ENCODE measurements at places on chromosomes 11 and 22. TPM values are rescaled to one million over a fixed set of nuclear protein-coding genes. Genes with fewer than 3 reads are reported as not detected.

- DNase-seq: no peak
These were observed 21.1 kb upstream of the RDX start for GRCh38 chr11:110317516-110317932.

The CAPRIN1 gene
- 288 TPM for total RNA-seq

The SNX15 gene
- total RNA-seq: 9.4 TPM

The GUCY1A2 gene
- total RNA-seq: 58.5 TPM

- peak; percentile 31 for DNase-seq
These were observed 52.2 kb downstream of the NUP98 start for GRCh38 chr11:3745161-3745560.

- DNase-seq: no peak
These were observed 116.4 kb downstream of the BLID start for GRCh38 chr11:121999651-122000050.

GRCh38 chr22:19291218-19291579 is 320 bp downstream of the CLTCL1 start:
- no peak for DNase-seq

GRCh38 chr11:106193956-106194355 is 116.5 kb downstream of the AASDHPPT start:
- DNase-seq: no peak

DNA sequence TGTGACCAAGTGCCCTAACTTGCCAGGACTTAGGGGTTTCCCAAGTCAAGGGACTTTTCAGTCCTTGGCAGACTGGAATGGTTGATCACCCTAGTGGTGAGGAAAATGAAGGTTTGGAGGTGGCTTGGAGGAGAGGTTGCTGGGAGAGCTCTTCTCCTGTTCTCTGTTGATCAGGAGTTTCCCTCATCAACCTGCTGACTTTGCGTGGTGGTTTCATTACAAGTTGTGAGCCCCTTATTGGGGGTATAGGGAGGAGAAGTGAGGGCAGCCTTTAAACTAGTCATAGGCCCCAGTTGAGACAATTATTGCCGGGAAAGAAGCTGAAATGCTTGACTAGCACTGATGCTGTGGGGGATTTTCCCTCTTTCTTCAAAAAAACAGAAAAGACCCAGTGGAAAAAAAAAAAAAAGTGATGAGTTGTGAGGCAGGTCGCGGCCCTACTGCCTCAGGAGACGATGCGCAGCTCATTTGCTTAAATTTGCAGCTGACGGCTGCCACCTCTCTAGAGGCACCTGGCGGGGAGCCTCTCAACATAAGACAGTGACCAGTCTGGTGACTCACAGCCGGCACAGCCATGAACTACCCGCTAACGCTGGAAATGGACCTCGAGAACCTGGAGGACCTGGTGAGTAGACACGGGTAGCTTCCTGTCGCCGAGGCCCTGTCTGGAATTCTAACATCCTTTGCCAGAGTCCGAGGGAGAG is at the start of gene CXCR5:
Gene CXCR5 (plus strand): TSS at position 525 of the 704 bp plus-strand sequence. CDS start 50 bp downstream, at position 575.
- no peak for DNase-seq

The LARGE2 gene
- total RNA-seq: 1.3 TPM

DNA sequence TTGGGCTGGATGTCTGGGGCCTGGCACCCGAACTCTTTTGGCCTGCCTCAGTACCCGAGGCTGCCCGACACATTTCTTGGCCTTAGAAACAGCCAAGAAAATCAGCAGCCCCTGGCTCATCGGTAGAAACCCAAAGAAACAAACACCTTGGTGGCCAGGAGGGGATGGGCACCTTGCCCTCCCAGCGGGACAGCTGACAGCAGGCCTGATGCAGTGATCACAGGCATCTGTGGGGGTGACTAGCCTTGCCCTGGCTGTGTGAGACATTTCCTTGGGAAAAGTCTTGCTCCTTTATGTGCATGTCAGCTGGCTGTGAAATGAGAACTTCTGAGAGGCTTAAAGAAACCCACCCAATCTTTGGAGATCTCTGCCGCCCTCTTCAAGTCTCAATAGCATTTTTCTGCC is 60.9 kb downstream of the SMIM38 start:
- no peak for DNase-seq

The LYVE1 gene
- total RNA-seq: 141 TPM

DNA sequence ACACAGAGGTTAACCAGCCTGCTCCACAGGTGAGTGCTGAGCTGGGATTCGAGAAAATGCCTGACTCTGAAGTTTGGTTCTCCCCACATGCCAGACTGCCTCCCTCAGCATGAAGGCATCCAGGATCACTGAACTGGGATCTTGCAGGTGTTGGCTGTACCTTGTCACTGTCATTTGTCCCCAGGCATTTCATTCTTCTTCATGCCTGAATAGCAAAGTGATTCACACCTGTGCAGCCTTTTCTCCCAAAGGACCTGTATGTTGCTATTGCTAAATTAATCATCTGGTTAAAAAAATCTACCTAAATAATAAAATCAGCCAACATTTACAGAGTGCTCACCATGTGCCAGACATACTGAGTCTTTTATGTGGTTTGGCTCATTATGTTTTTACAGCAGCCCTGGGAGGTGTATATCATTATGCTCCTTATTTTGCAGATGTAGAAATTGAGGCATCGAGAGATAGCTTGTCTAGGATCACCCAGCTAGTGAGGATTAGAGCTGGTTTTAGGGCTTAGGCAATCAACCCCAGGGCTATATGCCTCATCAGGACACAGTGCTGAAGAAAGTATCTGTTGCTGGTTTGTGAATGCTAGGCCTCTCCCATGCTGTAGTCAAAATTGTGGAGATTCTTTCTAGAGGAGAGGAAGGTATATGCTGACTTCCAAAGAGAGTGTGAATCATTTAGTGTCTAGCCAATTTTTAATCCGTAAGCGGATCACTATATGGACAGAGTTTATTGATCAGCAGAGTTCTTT is 204.4 kb downstream of the HIPK3 start:
- DNase-seq: no peak

DNA sequence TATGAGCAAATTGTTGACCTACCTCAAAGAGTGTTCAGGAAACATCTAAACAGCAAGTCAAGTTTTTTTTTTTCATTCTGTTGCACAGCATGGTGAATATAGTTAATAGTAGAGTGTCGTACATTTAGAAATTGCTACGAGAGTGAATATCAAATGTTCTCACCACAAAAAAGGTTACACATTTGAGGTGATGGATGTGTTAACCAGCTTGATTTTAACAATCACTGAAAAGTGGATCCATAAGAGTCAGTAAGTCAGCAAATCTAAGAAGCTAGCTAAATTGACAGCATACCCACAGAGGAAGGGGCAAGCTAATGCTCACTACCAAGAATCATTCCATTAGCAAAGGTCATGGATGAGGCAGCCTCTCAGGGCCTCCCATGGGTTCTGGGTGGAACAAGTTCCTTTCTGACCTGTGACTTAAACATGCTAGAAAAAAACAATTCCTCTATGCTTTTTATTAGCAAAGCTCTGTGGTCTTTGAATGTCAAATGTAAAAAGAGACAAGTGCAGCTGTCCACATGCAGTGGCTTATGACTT is 235.4 kb upstream of the CCDC179 start:
- no peak for DNase-seq

DNA sequence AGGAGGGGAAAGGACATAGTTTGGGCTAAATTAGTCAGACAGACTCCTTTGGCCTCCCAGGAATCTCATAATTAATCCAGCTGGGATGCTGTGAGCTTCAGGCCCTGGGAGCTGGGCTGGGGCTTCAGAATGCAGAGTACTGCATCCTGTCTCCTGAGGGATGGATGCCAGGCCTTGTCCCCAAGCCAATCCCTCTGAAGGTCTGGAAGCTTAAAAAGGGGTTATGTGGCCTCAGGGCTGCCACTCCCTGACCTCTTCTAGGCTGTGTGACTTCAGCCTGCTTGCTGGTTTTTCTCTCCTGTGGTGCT is 6.9 kb upstream of the LRRC32 start:
- DNase-seq: no peak

DNA sequence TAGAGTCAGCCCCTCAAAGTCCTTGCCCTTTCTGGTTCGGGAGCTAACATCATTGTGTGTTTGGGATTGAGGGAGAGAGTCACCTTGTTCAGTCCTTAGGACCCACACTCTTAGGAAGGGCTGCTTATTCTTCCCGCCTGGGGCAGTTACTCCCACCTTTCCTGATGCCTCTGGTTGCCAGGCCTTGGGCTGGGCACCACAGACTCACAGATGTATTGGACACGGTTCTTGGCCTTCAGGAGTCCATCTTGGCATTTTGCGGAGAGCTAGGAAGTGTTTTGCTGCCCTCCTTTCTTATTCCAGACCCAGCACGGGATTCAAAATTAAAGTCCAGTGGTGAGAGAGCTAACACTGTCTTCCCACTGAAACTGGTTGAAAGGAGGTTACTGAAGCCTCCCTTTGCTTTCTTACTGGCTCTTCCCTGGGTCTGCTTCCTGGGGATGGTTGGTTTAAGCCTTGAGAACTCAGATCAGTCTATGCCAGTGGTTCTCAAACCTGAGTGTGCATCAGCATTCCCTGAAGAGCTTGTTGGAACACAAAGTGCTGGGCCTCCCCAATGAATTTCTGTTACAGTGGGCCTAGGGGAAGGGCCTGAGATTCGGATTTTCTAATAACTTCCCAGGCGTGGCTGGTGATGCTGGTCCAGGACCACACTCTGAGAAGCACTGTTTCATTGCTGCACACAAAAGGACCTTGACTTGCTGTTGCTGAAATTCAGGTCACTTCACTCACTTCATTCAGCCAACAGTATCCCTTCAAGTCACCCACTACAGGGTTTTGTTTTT is 1.4 kb downstream of the OSBP2 start:
- DNase-seq: no peak

- DNase-seq: no peak
These were observed 177.4 kb upstream of the NECTIN1 start for GRCh38 chr11:119906376-119906775.

The OR8D1 gene
- not detected for total RNA-seq

GRCh38 chr11:117882311-117882905 is 6.0 kb upstream of the FXYD6 start:
- DNase-seq: no peak

DNA sequence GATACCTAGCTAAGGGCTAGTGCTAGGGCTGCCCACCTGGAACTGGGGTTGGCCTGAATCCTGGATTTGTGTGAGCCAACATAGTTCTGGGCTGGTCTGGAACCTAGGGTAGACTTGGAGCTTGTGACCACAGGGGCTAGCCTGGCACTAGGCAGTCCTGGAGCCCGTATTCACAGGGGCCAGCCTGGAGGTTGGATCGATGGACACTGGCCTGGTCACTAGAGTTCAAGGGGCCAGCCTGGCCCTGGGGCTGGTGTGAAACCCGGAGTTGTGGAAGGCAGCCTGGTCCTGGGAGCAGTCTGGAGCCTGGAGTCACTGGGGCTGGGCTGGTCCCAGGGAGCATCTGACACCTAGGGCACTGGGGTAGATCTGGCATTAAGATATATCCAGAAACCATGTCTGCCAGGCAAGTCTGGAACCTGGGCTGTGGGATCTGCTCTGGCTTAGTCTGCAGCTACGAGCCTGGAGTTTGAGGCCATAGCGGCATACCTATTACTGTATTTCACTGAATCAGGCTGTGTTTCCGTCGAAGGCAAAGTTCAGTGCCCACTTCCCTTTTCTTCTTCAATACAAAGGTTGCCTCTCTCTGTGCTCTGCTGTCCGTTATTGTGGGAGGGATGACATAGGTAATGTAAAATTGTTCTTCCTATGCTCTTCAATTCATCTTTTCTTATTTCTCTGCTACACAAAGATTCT is 9.1 kb upstream of the GLYATL1B start:
- DNase-seq: no peak

DNA sequence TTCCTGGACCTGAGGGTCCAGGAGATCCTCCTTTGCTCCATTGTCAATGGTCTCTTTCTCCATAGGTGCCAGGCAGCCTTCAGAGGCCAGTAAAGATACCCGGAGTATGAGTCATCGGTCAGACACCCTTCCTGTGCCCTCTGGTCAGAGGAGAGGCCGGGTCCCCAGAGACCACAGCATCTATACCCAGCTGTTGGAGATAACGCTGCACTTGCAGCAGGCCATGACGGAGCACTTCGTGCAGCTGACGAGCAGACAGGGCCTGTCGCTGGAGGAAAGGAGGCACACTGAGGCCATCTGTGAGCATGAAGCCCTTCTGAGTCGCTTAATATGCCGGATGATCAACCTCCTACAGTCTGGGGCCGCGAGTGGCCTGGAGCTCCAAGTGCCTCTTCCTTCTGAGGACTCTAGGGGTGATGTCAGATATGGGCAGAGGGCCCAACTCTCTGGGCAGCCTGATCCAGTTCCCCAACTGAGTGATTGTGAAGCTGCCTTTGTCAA is at the start of gene ACCSL:
Gene ACCSL (plus strand): TSS at position 51 of the 501 bp plus-strand sequence. CDS start 56 bp downstream, at position 107.
- no peak for DNase-seq

The MTCH2 gene
- 47.6 TPM for total RNA-seq

GRCh38 chr11:19660076-19660475 is 52.6 kb upstream of the NAV2 start:
- no peak for DNase-seq

DNA sequence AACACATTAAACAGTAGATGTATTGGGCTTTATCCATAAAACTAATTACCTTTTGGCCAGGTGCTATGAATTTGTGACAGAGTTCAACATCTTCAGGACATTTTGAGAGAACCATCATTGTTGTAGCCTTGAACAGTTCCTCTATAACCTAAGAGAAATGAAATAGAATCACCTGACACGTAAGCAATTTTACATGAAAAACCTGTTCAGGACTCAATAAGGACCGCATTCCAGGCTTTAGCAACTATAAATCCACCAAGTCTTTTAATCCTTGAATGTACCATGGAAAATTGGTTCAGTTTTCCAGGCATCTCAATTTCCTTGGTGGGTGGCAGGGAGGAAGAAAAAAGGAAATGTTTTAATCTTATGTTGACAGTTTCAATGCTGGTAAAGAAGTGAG is 60.9 kb upstream of the GAB2 start:
- no peak for DNase-seq

The WBP2NL gene
- total RNA-seq: 5.2 TPM

- no peak for DNase-seq
These were observed 8.6 kb upstream of the GTSE1 start for GRCh38 chr22:46287873-46288751.

The TEF gene
- 9.0 TPM for total RNA-seq

DNA sequence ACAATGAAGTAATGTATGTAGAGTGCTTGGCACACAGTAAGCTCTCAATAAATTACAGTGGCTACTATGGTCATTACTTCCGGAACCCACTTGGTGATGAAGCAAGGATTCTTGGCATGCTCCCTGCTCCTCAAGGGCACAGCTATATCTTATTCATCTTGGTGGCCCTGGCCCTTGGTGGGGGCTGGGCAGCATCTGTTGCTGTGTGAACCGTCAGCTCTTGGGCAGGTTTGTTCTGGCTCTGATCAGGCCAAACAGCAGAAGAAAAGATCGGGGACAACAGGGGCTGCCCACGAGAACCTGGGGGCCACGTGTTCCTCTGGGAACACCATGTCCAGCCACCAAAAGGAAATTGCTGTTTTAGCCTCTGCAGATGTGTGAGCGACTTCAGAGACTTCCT is 136.9 kb upstream of the SYT13 start:
- no peak for DNase-seq

DNA sequence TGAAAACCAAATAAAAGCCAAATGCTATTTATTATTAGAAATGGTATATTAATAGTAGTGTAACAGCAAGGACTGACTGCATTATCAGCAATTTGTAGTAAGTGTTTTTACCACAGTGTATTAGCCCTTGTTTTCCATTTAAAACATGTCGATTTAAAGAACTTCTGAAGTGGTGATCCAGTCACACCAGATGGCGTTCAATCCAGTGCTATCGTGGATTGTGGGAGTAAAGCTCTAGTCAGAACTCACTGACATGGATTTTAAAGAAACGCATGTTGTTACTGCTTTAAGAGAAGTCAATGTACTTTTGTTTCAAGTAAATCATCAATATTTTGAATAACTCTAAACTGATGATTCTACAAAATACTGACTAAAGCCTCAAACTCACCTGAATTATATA is 51.1 kb downstream of the LARGE2 start:
- no peak for DNase-seq
